Natural killer cell treated with Interleukin-12 subunit alpha and Interleukin-12 subunit beta and Interleukin-15 and Interleukin-18, amount 100 ng/mL, for 72 hours (primary cell): ENCODE measurements at places on chromosomes 7 and 10.

DNA sequence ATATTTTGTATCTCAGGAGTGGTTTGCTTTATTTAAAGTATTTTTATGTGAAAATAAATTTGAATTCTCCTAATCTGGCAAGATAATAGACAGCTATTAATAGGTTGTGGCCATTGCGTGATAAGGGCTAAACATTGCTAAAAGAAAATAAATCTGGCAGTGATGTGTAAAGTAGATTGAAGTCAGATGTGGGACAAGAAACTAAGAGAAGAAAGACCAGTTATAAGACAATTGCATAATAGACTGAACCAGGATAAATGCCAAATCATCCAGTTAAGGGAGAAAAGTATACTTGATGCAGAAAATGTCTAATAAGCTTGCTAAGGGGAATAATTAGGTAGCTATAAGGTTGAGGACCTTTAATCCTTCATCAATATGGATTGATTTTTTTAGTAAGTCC lies 197.5 kb upstream of the CSTF2T start:
- H3K4me1 ChIP-seq = no peaks in the 10 kb centered on the region
- H3K27me3 ChIP-seq = no peaks in the 10 kb centered on the region
- DNase-seq = no peak
- no peak overlapping the region for H3K27ac ChIP-seq
- H3K36me3 ChIP-seq = no peaks in the 10 kb centered on the region

- H3K4me1 ChIP-seq = no peaks in the 10 kb centered on the region
- H3K27me3 ChIP-seq = peaks cover 16% of the 10 kb centered on the region
- H3K4me3 ChIP-seq = no peak within 1 kb of the TSS
- no peaks in the 10 kb centered on the region for H3K36me3 ChIP-seq
Observed at GRCh38 chr7:142939226-142939910, at the start of gene LLCFC1. Gene LLCFC1, plus strand, starts transcription at chr7:142939484. Its CDS starts 138 bp downstream, at chr7:142939622.

GRCh38 chr7:22387583-22387982 lies 30.6 kb upstream of the RAPGEF5 start:
- H3K27ac ChIP-seq = no peak overlapping the region
- DNase-seq = no peak
- peaks cover 8% of the 10 kb centered on the region for H3K4me1 ChIP-seq
- no peaks in the 10 kb centered on the region for H3K36me3 ChIP-seq
- no peak overlapping the region for H3K4me3 ChIP-seq

DNA sequence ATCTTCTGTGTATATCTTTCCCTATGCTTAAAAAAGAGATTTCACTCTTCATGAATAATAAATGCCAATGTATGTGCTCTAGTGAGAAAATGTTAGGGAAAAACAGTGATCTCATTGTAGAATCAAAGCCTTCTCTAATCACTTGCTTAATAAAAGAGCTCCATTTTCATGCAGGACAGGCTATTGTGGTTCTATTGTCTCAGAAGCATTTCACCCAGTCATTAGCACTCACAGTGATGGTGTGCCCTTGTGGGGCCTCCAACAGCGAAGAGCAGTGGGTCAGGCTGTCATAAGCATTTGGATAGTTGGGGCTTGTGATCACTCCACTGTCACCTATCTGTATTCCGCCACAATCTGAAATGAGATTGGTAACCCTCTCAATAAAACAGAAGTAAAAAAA lies 83.9 kb upstream of the RSU1 start:
- peaks cover 14% of the 10 kb centered on the region for H3K4me1 ChIP-seq
- H3K36me3 ChIP-seq = peaks cover 6% of the 10 kb centered on the region
- no peak overlapping the region for H3K27ac ChIP-seq

GRCh38 chr7:41107330-41107937 lies 595.5 kb downstream of the INHBA start:
- H3K4me3 ChIP-seq = no peak overlapping the region
- no peaks in the 10 kb centered on the region for H3K4me1 ChIP-seq
- no peak overlapping the region for H3K27ac ChIP-seq
- H3K27me3 ChIP-seq = no peaks in the 10 kb centered on the region
- H3K36me3 ChIP-seq = no peaks in the 10 kb centered on the region
